ENCODE measurements at places on chromosomes 16 and 17.

- ATAC-seq = no peak
- no peak overlapping the region for H3K4me3 ChIP-seq
- no peaks in the 10 kb centered on the region for H3K27me3 ChIP-seq
- H3K36me3 ChIP-seq = peaks cover 6% of the 10 kb centered on the region
- H3K27ac ChIP-seq = no peak overlapping the region
These were observed 7.9 kb upstream of the DHRS11 start for GRCh38 chr17:36583787-36584186.

- peaks cover 75% of the 10 kb centered on the region for H3K36me3 ChIP-seq
- H3K27me3 ChIP-seq = no peaks in the 10 kb centered on the region
These were observed 17.8 kb downstream of the SERPINF1 start for GRCh38 chr17:1779571-1780131.

DNA sequence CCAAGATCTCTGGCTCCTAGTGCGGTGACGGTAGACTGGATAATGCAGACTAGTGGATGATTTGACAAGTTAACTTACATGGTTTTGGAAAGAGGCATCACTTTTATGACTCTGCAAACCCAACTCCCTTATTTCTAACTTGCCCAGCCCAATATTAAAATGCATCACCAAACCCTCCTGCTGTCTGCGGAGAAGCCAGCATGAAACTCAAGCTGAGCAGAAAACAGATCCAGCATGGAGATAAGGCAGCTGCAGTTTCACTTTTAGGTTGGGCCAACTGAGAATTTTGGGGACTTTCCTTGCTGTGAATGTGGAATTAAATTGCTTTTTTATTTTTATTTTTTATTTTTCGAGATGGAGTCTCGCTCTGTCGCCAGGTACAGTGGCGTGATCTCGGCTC lies 27.8 kb downstream of the CDH1 start:
- H3K4me3 ChIP-seq = no peak overlapping the region
- no peak for ATAC-seq
- H3K27me3 ChIP-seq = peaks cover 19% of the 10 kb centered on the region
- no peaks in the 10 kb centered on the region for H3K36me3 ChIP-seq
- no peaks in the 10 kb centered on the region for H3K4me1 ChIP-seq

DNA sequence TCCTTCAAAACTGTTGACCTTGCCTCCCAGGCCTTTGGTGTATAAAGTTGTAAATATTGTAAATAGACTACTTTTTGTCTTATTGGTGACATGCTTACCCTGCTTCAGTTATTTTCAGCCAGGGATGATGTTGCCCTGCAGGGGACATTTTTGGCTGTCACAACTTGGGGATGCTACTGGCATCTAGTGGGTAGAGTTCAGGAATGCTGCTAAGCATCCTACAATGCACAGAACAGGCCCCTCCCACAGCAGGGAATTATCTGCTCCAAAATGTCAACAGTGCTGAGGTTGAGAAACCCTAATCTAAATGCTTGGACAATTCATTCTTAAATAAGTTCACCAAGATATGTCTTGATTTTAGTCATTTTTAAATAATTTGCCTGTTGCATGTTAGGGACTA lies 459.8 kb downstream of the PMP22 start:
- no peaks in the 10 kb centered on the region for H3K4me1 ChIP-seq
- ATAC-seq = no peak
- H3K27ac ChIP-seq = no peak overlapping the region
- no peaks in the 10 kb centered on the region for H3K27me3 ChIP-seq
- H3K4me3 ChIP-seq = no peak overlapping the region
- no peaks in the 10 kb centered on the region for H3K36me3 ChIP-seq

- H3K27me3 ChIP-seq = peaks cover 19% of the 10 kb centered on the region
- H3K4me3 ChIP-seq = no peak overlapping the region
- H3K27ac ChIP-seq = no peak overlapping the region
- no peaks in the 10 kb centered on the region for H3K36me3 ChIP-seq
- no peak for ATAC-seq
These were observed 19.2 kb downstream of the HNF1B start for GRCh38 chr17:37725601-37726146.

DNA sequence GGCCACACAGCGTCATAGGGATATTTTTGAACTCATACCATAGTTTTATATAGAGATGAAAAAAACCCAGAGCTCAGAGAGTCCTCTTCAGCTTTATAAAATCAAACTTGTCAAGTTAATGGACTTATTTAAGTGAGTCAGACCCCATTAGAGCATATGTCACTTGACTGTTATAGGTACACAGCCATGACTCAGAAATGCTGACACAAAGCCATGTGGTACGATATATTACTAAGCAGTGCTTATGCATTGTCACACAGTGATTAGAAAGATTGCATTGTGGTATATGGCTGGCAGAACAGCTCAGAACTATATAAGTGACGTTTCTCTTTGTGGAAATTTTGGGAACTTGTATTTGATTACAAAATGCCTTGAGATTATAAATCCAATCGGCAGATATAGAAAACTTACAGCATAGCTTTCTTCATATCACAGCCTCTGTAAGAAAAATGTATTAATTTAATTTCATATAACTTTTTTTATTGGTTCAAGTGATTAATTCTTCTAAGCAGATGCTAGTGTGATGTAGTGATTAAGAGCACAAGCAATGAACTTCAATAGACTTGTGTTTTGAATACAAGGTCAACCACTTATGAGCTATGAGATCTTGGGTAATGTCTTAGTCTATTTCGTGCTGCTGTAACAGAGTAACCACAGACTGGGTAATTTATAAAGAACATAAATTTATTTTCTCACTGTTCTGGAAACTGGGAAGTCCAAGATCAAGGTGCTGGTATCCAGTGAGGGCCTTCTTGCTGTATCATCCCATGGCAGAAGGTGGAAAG lies 25.8 kb upstream of the GINS3 start:
- no peak overlapping the region for H3K27ac ChIP-seq
- no peaks in the 10 kb centered on the region for H3K4me1 ChIP-seq
- H3K36me3 ChIP-seq = no peaks in the 10 kb centered on the region
- H3K4me3 ChIP-seq = no peak overlapping the region
- H3K27me3 ChIP-seq = peaks cover 15% of the 10 kb centered on the region
- no peak for ATAC-seq

- no peak overlapping the region for H3K27ac ChIP-seq
- H3K36me3 ChIP-seq = no peaks in the 10 kb centered on the region
- ATAC-seq = no peak
- H3K27me3 ChIP-seq = no peaks in the 10 kb centered on the region
- H3K4me3 ChIP-seq = no peak overlapping the region
- no peaks in the 10 kb centered on the region for H3K4me1 ChIP-seq
These were observed 123.1 kb downstream of the CA10 start for GRCh38 chr17:52035336-52035915.

DNA sequence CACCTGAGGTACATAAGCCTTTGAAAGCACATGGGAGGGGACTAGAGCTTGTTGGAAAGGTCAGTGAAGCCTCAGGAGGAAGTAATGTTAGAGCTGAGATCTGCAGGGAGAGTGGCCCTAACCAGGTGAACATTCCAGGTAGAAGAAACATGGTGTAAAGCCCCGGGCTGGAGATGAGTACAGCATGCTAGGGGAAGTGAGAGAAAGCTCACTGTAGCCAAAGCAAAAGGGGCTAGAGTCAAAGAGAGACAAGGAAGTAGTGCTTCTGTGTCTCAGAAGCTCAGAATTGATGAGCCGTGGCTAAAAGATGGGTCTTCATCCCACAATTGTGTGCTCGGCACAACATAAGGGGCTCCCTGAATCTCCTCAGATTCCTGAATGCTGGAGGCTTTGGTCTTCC lies 481.8 kb downstream of the XYLT1 start:
- H3K4me1 ChIP-seq = no peaks in the 10 kb centered on the region
- no peak overlapping the region for H3K27ac ChIP-seq
- H3K36me3 ChIP-seq = no peaks in the 10 kb centered on the region
- H3K4me3 ChIP-seq = no peak overlapping the region
- H3K27me3 ChIP-seq = peaks cover 7% of the 10 kb centered on the region
- no peak for ATAC-seq

GRCh38 chr17:74763565-74764387 lies 12.4 kb downstream of the NAT9 start:
- no peaks in the 10 kb centered on the region for H3K36me3 ChIP-seq
- H3K27me3 ChIP-seq = peaks cover 8% of the 10 kb centered on the region
- ATAC-seq = no peak
- no peak overlapping the region for H3K4me3 ChIP-seq
- H3K4me1 ChIP-seq = peaks cover 63% of the 10 kb centered on the region

- peak within 1 kb of the TSS; percentile 67 for H3K27ac ChIP-seq
- peaks cover 34% of the 10 kb centered on the region for H3K27me3 ChIP-seq
- H3K36me3 ChIP-seq = no peaks in the 10 kb centered on the region
- no peaks in the 10 kb centered on the region for H3K4me1 ChIP-seq
- peak within 1 kb of the TSS; percentile 69 for H3K4me3 ChIP-seq
These were observed at the start of gene RAMP2 for GRCh38 chr17:42760652-42761581. TSS of gene RAMP2 (plus strand) at chr17:42761227. CDS start at chr17:42761262, 35 bp downstream.

DNA sequence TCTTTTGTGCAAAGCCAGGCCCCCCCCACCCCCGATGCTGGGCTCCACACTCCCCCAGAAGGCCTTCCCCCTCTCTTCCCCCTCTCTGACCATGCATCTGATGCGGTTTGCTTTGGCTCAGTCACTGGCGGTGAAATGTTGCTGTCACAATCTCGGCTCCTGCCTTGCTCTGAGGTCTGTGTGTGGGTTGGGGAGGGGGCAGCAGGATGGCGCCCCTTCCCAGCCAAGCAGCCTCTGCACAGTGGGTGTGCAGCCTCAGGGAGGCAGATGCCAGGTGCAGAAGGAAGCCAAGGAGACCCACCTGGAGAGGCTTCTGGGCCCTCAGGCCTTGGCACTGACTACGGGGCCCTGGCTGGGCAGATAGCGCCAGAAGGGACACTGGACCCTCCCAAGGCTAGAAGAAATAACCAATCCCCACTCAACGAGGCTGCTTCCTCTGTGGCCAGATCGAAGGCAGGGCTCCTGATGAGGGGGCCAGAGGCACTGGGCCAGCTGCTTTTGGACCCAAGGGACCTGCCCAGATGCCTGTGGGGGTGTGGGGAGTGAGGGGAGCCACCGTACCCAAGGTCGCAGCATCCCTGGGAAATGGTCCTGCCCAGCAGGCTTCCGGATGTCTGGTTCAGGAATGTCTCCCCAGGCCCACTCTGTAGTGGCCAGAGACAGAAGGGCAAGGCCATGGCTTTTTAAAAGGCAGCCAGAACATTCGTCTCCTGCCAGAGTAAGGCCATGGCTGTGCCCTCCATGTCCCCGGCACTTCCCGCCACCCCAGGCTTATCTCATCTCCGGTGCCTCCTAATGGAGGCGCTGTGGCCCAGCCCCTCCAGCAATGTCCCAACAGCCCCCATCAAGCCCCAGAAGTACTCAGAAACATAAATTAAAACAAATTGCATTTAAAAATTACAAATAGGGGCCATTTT lies 43.4 kb upstream of the SLC38A10 start:
- no peak for ATAC-seq
- no peak overlapping the region for H3K4me3 ChIP-seq
- H3K27me3 ChIP-seq = no peaks in the 10 kb centered on the region
- no peaks in the 10 kb centered on the region for H3K36me3 ChIP-seq
- H3K4me1 ChIP-seq = peaks cover 33% of the 10 kb centered on the region
- H3K27ac ChIP-seq = peak overlapping the region; percentile 99

GRCh38 chr17:8656693-8657092 lies 26.2 kb upstream of the MYH10 start:
- H3K4me3 ChIP-seq = no peak overlapping the region
- no peaks in the 10 kb centered on the region for H3K4me1 ChIP-seq
- no peak for ATAC-seq
- no peaks in the 10 kb centered on the region for H3K27me3 ChIP-seq

GRCh38 chr17:59779521-59779920 lies 72.1 kb downstream of the VMP1 start:
- H3K27me3 ChIP-seq = no peaks in the 10 kb centered on the region
- no peak overlapping the region for H3K27ac ChIP-seq
- no peaks in the 10 kb centered on the region for H3K36me3 ChIP-seq
- H3K4me1 ChIP-seq = peaks cover 8% of the 10 kb centered on the region
- no peak for ATAC-seq
- H3K4me3 ChIP-seq = no peak overlapping the region

- no peaks in the 10 kb centered on the region for H3K36me3 ChIP-seq
- H3K4me1 ChIP-seq = no peaks in the 10 kb centered on the region
- H3K4me3 ChIP-seq = no peak overlapping the region
- H3K27ac ChIP-seq = no peak overlapping the region
- no peaks in the 10 kb centered on the region for H3K27me3 ChIP-seq
- ATAC-seq = no peak
These were observed 186.0 kb upstream of the FOXF1 start for GRCh38 chr16:86324320-86324719.

DNA sequence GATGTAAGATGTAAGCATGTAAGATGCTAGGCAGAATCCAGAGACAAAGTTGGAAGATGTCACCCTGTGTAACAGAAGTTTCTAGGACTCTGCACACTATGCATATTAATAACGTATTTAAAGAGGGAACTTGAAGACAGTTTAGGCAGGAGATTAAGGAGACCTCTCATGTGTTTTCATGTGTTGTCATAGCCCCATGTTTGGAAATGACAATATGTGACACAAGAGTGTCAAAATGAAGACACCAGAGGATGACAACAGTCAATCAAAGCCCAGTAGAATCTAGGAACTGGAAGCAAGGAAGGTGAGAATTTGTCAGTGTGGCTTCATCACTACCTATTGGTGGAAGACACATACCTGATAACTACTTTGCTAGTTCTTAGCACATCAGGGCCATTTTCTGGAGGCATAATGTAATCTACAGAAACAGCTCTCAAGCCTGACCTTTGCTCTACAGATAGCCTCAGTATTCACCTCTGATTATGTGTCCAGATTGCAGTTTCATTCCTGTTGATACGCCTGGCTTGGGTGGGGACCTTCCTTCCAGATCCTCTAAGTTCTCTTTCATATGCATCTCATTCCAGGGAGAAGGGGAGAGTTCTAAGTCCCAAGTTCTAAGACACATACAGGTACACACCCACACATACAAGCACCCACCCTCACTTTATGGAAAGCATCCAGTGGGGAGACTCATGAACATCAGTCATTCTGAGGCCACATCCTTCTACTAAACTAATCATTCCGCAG lies 26.3 kb downstream of the PMP22 start:
- H3K4me1 ChIP-seq = peaks cover 7% of the 10 kb centered on the region
- no peak overlapping the region for H3K4me3 ChIP-seq
- H3K27ac ChIP-seq = no peak overlapping the region
- H3K36me3 ChIP-seq = peaks cover 62% of the 10 kb centered on the region

DNA sequence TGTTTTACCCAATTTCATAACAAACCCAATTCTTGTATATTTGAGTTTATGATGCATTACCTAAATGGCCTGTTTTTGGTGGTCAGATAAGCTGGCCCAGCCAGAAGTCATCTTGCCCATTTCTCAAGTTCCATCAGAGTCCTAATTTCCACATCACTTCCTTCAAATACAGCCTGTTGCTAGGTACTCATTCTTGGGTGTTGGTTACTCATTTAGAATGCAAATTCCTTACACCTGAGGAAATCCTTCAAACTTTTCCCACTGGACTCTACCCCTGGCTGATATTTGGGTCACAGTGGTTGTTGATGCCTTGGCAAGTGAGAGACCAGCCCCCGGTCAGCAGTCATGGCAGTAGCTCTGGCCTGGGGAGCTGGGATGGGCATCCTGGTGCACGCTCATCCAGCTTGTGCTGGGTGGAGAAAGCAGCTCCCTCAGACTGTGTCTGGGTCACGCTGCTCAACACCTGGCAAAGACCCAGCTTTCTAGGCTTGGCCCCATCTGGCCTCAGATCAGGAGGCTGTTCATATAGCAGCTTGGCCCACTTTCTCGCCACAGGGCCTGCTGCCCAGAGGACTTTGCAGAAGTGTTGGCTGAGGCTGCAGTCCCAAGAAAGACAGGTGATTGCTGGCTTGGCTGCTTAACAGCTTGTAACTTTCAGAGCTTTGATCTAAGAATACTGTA lies 25.8 kb downstream of the WSB1 start:
- peaks cover 46% of the 10 kb centered on the region for H3K36me3 ChIP-seq
- ATAC-seq = peak; percentile 75
- peaks cover 14% of the 10 kb centered on the region for H3K4me1 ChIP-seq

GRCh38 chr16:57616876-57617275 lies 11.6 kb upstream of the ADGRG1 start:
- no peaks in the 10 kb centered on the region for H3K4me1 ChIP-seq
- no peak overlapping the region for H3K4me3 ChIP-seq
- no peak overlapping the region for H3K27ac ChIP-seq
- no peaks in the 10 kb centered on the region for H3K36me3 ChIP-seq
- peak; percentile 56 for ATAC-seq

All from gastroesophageal sphincter (tissue), 4 donors.